ENCODE measurements at places on chromosomes 3 and 15.

DNA sequence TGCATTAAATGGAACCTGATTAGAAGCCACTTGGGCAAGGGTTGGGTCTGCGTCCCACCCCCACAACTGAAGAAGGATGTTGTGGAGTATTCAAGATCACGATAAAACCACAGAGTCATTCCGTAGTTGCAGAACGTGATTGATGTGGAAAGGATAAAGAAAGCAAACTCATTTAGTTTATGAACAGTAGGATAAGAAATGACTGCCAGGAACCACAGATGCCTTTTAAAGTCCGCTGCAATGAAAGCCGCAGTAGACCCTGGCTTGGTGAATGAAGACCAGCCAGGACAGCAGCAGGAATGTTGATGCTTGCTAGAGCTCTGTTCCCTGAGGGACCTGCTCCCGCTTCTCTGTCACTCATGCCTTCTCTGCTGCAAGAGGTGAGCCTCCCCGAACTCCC is 111.5 kb downstream of the GABRG3 start:
- DNase-seq: no peak

DNA sequence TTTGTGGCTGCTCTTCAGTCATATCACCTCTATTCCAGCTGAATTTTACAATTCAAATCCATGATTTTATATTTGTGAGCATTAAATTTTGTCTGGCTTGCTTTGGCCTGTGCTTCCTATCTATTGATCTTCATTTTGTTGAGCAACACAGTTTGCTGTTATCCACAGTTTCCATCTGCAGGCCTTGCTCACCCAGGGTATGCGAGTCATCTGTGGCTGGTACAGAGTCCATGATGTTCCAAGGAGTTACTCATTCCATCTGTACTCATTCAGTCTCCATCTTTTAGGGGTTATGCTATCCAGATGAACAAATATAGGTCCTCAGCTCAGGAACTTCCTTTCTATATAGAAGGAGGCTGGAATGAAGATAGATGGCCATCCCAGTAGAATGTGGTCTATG is 70.1 kb upstream of the CCK start:
- DNase-seq: no peak

DNA sequence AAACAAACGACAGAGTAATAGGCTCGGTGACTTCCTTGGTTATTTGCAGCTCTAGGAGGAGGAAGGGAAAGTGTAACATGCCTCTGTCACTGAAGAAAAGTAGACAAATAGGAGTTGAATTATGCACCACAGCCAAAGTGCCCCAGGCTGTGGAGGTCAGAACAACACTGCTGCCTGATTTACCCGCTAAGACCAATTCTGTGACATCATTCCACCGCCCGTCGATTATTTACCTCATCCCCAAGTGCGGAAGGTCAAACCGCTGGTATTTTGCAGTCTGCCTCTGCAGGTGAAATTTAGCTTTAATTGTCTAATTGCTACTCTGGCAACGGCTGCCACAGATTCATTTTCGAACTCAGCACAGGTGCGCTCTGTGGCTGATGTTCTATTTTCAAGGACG is 106.3 kb upstream of the PRICKLE2 start:
- DNase-seq: no peak

DNA sequence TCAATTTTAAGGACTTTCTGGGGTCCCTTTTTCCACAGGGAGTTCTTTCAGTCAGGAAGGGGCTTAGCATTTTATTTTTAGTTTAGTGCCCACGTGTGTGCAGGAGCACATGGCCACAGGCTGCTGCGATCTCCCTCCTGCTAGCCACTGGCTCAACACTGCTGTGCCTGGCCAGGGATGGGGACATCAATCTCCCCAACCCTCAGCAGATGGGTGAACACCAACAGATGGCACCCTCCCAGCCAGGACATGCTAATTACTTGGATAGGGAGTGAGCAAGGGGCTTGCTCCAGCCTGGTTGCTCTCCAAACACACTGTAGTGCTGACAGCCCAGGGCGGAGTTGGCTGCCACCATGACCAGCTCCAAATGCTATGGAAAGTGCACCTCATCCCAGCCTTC is 7.4 kb upstream of the RIOX2 start:
- no peak for DNase-seq

DNA sequence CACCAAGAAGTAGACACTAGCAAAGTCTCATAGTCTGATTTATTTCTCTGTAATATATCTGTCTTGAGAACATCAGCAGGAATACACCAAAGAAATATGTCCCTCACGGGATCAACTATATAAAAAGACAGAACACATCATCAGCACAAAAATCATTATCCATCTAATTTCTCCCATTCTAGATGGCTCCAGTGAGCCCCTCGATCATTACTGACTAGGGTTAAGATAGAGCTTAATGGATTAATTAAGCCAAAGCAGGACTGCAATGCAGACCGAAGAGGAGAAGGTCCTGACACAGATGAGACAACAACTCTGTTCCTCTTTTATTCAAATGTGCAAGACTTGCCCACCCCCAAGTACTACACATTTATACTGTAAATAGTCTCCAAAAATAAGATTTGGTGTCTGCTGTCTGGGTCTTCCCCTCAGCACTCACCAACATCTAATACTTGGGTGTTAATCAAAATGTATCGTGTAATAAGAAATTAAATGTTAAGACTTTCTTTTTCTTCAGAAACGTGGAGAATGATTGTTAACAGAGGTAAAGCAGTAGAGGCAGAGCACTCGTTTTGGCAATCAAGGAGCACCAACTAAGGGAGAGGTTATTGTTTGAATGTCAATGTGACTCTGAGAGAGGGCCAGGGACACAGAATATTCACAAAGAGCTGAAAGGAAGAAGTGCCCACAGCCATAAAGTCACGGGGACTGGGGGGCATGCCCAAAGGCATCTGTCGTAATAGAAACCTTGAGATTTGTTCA is 133.6 kb downstream of the TIGIT start:
- DNase-seq: no peak

GRCh38 chr15:63350178-63350621 is 31.4 kb downstream of the CA12 start:
- DNase-seq: no peak

- no peak for DNase-seq
Observed at GRCh38 chr15:71440489-71441110, 325.3 kb downstream of the THSD4 start.

- DNase-seq: no peak
Observed at GRCh38 chr15:95565016-95565600, 765.4 kb upstream of the NR2F2 start.

- peak; percentile 73 for DNase-seq
Observed at GRCh38 chr3:126098391-126098858, 14.5 kb upstream of the SLC41A3 start.

GRCh38 chr3:12796171-12797123 is at the start of gene CAND2:
CAND2 (plus strand) TSS chr3:12796680; CDS start chr3:12796721, 41 bp downstream.
- DNase-seq: peak; percentile 88

DNA sequence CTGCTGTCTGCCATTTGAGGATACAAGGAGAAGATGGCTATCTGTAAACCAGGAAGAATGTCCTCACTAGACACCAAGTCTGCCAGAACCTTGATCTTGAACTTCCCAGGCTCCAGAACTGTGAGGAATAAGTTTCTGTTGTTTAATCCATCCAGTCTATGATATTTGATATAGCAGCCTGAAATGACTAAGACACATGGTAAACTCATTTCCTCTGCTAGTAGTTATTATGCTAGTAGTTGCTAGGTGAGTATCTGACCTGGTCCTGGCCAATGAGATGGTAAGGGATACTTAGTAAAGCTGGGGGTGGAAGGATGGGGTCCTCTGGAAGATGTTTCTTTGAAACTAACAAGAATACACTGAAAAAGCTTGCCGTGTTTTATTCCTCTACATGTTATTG is 280.7 kb upstream of the ARHGEF26 start:
- no peak for DNase-seq

DNA sequence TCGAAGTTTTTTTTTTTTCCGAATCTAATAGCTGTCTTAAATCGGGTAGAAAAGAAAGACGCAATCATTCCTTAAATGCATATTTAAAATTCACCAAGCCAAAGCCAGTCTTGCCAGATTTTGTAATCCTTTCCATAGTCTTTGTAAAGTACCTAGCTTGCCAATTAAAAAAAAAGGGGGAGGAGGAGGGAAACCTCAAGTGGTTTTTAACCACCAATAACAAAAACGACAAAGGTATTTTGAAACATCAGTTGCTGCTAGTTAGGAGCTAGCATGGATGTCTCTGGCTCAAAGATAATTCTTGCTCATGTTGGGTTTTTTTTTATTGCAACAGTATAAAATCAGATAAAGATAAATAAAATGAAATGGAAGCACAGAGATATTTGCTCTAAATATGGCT is 187.9 kb downstream of the MECOM start:
- no peak for DNase-seq

DNA sequence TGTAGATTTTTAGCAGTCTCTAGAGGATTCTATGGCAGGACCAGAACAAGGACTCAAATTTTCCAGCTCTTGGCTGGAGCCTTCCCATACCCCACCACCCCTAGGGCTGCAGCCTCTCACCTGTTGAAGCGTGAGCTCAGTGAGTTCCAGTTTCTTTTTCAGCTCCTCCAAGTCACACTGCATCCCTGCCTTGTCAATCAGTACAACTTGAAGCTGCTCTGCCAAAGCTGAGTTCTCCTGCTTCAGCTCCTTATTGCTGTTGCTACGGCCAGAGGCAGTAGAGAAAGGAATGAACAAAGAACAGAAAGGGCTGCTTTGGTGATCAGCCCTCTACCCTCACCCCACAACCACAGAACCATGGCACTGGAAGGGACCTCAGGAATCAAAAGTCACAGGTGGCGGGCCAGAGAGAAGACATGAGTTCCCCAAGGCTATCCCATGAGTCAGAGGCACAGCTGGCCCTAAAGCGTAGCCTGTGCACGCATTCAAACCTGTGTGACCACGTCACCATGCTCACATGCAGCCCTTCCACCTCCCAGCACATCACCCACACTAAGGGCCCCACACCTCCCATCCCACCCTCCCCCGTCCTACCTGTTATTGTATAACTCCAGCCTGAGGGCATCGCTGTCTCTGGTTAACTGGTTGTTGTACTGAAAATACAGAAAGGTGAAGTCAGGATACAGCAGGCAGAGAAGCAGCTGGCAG is 83.3 kb upstream of the C2CD4B start:
- no peak for DNase-seq

DNA sequence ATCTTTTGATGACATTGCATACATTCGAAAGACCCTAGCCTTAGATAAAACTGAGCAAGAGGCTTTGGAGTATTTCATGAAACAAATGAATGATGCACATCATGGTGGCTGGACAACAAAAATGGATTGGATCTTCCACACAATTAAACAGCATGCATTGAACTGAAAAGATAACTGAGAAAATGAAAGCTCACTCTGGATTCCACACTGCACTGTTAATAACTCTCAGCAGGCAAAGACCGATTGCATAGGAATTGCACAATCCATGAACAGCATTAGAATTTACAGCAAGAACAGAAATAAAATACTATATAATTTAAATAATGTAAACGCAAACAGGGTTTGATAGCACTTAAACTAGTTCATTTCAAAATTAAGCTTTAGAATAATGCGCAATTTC is 16.7 kb downstream of the KCNMB3 start:
- DNase-seq: no peak

DNA sequence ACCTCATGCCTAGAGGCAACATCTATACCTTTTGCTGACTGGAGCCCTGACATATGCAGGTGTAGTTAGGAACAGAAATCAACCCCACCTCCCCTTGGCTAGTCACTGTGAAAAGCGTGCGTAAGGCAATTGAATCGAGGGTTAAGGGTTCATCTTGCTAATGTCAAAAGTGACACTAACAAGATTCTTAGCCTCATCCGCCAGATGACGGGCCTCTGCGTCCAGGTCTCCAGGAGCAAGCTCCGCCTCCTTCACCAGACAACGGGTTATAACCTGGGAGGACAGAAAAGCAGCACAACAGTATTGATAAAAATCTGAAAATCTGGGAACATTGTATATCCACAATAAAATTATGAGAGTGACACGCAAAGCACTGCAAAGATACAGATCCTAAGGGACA is 4.7 kb downstream of the SELENOS start:
- no peak for DNase-seq

DNA sequence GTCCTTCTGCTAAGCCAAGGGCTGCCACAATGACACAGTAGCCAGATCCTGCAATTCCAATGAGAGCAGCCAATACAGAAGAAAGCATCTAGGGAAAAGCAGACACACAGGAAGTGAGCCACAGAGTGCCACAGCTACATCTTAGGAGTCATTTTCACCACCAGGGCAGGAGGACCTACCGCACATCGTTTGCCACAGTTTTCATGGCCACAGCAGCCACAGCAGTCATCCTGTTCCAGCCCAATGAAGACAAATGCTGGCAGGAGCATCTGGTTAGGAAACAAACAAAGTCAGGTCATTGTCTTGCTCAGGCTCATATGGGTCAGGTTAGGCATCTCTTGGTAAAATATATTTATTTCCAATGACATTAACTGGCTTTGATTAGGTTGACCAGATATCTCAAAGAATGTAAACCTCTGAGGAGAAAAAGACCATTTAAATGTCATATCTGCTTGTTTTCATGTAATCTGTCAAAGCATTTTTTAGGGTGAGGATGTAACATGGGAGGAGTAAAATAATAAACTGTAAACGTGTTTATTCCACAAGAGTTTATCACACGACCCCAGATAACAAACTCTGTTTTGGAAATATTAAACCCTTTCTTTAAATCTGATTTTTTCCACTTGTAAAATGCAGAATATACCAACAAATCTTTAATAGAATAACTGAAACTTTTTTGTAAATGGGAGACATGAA is 1.8 kb downstream of the TM4SF1 start:
- DNase-seq: no peak

- DNase-seq: no peak
Observed at GRCh38 chr3:185024406-185024805, 128.5 kb downstream of the C3orf70 start.

DNA sequence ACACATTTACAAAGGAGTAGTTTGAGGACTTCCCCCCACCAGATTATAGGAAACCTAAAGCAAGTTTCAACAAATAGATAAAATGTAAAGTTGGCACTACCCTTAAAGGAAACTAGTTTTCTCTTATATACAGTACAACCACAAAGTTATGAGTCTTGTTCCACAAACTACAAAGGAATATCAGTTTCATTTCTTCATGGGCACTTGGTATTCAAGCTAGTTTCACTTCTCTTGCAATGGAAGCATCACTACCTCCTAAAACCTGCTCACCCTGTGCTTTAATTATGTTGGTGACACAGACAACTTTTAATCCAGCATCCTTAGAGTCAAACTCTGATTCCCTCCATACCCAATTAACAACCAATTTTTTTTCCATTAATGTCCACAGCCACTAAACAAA is 707.0 kb downstream of the ROBO2 start:
- no peak for DNase-seq

- no peak for DNase-seq
Observed at GRCh38 chr15:89015412-89016097, 72.7 kb upstream of the ABHD2 start.

DNA sequence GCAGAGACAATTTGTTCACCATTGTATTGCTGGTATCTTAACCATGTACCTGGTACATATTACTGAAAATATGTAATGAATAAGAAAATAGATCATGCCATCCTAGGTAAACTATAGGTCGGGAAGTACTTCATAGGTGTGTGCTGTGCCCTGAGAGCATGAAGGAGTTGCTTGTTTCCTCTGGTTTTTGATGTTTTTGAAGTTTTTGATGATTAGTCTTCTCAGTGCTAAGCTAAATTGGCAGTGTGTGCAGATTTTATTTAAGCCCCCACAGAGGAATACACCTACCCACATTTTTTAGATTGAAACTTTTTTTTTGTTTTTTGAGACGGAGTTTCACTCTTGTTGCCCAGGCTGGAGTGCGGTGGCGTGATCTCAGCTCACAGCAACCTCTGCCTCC is 16.6 kb downstream of the HMG20A start:
- DNase-seq: no peak

Measured in osteocyte (in vitro differentiated cells).